GM19239 (cell line): ENCODE measurements at places on chromosomes 12 and 14.

DNA sequence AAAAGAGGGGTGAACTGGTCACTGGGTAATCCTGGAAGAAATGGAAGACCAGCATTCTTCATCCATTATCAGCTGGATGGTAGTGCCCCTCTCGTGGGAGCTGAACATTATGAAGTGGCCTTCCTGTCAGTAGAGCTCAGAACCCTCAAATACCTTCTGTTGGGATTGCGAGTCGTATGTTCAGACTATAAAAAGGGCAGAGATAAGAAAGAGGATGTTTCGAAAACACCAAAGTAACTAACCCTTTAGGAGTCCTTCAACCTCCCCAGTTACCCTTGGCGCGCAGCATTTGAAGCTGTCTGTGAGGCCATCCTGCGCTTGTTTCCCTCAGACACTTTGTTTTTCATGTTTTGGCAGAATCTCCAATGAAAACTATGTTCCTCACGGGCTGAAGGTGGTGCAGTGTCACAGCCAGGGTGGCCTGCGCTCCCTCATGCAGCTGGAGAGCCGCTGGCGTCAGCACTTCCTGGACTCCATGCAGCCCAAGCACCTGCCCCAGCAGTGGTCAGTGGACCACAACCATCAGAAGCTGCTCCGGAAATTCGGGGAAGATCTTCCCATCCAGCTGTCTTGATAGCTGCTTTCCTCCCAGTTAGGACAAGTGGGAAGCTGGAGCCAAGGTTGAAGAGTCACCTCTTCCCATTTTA, 19.3 kb upstream of the GALNT16 start:
- DNase-seq = no peak

DNA sequence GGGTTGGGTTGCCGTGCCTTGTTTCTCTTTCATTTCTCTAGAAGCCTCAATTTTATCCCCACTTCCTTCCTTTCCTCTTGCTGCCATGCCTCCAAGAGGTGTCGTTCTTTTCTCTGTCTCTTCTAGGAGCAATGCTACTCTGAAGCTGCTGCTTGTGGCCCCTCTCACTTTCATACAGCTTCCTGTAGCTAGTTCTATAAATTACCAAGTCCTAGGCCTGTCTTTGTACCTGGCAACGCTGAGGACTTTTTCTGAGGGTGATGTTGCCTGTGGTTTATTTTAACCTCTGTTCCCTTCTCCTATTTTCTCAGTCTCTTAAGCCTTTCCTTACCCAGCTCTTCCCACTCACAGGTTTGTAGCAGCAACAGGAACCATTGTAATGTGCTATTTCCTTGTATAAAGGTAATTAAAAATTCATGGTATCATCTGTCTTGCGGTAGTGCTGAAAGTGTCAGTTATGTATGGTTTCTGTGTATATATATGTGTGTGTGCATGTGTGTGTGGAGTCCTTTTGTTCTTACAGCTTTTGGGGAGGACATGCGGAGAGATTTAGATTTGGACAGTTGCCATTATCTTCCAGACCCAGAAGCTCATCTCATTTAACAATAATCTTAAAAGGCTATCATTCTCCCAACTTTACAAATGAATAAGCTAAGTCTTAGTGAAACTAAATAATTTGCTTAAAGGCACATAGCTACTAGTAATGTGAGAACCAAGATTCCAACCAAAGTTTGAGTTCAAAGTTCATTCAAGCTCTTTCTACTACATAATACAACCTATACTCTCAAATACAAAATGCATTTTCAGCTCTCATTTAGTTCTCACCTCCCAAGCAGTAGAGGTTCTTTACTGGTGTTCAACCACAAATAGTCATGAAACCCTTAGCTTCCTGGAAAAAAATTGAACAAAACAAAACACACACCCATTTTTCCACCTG, 43.8 kb downstream of the DDHD1 start:
- DNase-seq = peak; percentile 43

DNA sequence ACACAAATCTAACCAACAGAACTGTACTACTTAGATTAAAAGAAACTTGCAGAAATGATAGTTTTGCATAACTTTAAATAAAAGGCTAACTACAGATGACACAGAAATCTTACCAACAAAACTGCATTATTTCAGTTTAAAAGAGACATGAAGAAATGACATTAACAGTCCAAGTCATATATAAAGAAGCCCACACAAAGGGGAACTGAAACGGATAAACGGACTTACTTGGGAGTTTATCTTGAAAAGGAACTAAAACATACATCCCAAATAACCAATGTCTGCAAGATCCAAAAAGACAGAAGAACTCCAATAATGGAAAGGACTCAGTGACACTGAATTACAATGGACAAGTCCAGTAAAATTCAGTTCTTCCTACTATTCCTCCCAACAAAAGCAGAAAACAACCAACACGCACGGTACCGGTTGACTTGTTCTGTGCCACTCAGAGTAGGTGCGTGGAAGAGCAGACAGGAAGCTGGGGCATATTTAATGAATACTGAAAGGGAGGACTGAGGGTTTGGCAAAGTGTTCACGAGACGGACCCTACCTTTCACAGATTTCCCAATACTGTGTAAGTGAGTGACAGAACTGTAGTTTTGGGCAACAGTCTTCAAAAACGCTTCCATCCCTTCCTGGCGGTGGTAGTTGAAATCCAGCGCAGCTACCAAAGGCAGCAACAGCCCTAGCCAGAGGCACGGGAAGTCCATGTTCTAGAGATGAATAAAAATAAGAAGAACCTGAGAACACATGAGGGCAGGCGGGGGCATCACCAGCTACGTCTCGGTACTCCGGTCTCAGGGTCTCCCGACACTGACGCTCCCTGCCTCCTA, 627 bp downstream of the CPM start:
- peak; percentile 17 for DNase-seq

- DNase-seq = peak; percentile 6
Measured at GRCh38 chr14:21097636-21098075, 799 bp downstream of the ZNF219 start.

DNA sequence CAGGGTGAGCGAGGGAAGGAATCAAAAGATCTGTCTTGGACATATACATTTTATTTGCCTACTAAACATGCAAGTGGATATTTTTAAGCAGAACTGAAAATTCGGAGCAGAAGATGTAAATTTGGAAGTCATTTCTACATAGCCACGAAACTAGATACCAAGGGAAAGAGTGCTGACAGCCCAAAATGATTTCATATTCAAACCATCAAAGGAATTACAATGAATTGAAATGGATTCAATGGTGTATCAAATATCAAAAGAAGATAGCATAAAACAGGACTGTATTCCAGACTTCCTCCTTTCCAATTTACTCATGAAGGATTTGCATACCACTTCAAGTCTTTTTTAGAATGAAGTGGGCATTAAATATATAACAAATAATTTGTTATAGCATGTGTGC, 313.5 kb upstream of the KITLG start:
- no peak for DNase-seq

- no peak for DNase-seq
Measured at GRCh38 chr12:90829044-90829443, 125.9 kb downstream of the CCER1 start.

DNA sequence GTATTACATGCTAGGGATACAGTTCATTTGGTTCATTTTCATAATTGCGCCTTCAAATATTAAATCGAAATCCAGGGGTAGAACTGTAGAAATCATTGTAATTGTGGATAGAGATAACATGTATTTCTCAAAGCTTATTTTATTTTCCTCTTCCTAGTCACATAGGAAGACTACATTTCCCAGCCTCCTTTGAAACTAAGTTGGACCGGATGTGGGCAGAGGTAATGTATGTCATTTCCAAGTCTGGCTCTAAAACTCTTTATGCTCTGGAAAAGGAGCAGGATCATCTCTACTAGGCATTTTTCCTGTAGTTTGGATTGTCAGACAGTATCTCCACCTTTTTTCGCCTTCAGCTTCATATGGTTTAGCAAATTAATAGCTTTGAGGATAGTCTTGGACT, 70.1 kb upstream of the CRY1 start:
- DNase-seq = no peak

DNA sequence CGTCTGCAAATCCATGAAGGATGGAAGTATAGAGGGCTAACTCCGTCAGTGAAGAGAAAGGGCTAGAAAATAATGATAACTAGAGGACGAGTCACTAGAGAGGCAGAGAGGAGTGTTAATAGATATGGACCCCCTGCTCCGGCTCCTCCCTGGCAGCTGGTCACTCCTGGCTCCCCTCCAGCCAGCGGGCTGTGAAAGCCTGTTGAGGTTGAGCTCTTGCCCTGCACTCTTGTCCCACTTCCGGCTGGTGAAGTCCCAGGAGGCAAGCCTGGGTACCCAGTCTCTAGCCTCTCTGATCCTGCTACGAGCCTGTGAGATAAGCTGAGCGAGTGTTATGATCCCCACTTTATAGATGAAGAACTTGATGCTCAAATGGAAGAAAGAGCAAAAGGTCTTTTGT, 90.3 kb downstream of the RFX4 start:
- DNase-seq = no peak

GRCh38 chr14:32327255-32327961, 1.7 kb upstream of the AKAP6 start:
- no peak for DNase-seq

DNA sequence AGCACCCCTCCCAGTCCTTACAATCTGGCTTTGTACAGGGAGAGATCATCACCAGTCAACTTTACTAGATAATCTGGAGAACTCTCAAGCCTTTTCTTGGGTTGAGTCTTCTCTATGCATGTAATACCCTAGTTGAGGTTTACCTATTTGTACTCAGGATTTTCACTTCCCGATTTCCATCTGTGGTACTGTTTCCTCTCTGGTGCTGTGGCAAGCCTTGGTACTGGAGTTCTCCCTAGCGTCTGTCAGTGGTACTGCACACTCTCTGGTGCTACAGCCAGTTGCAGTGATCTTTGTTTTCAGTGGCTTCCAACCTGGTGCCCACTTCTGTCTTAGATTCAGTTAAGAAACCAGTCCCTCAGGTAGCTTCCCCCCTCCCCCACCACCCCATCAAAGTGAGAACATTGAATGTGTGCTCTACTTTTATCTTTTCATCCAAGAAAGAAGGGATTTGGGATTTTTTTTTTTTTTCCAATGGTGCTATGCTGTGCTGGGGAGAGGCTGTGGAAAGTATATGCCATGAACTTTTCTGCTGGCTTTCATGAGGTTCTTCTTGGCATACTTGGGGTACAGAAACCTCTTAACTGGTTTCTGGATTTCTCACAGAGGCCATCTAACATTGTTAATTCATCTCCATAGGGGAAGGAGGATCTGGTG, 69.4 kb upstream of the EVL start:
- peak; percentile 67 for DNase-seq

DNA sequence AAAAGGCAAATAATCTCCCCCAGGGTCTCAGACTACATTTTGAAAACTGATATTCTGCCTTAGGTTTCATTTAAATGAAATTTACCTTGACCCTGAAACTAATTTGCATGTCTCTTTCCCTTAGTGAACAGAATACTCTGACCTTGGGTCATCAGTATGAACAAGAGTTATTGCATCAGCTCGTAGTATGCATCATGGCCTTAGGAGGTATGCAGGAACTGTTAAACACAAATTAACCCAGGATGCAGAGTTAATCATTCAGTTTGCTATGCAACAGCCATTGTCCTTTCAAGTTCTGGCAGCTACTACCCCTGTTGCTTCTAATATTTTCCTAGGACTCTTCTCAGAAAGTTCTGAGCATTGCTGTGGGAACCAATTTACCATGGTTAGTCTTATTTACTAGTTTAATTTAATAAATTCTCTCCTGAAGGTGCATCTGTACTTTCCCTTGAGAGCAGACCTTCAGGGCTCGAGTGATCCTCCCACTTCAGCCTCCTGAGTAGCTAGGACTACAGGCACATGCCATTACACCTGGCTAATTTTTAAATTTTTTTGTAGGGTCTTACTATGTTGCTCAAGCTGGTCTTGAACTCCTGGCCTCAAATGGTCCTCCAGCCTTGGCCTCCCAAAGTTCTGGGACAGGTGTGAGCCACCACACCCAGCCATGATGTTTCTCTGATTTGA, 126.7 kb downstream of the TTC6 start:
- no peak for DNase-seq

GRCh38 chr14:68362846-68363245, 430.0 kb downstream of the ZFP36L1 start:
- DNase-seq = no peak

- DNase-seq = no peak
Measured at GRCh38 chr14:20379743-20380142, 33.6 kb downstream of the TEP1 start.

DNA sequence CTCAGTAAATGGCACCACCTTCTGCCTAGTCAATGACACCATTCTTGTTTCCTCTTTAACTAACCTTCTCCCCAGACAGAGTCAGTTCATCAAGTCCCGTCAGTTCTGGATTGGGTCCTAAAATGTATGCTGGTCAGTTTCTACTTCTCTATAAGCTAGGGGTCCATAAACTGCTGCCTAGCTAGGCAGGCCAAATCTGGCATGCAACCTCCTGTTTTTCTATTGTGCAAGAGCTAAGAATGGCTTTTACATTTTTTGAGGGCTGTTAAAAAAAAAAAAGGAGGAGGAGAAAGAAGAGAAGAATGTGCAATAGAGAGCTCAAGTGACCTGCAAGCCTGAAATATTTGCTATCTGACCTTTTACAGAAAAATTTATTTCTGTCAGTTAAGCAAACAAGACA, 6.4 kb upstream of the TMED10 start:
- no peak for DNase-seq

- no peak for DNase-seq
Measured at GRCh38 chr14:68254669-68255527, 435.3 kb downstream of the RAD51B start.

DNA sequence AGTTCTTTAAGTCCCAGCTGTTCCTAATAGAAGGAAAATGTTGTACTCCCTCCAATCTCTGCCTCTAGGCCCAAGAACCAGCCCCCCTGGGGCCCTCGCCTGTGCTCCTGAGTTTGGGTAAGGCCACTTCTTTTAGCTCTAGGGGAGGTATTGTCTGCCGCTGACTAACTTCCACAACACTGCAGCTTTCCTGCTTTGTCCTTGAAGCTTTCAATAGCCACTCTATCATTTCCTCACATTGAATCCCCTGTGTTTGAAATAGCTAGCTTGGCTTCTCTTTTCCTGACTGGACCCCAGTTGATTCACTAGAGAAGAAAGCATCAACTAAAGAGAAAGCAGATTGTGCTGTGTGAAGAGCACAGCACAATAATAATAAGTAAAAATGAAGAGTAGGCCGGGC, 28.8 kb downstream of the KRT80 start:
- no peak for DNase-seq

- no peak for DNase-seq
Measured at GRCh38 chr14:103676881-103677675, 38.2 kb downstream of the XRCC3 start.

- DNase-seq = no peak
Measured at GRCh38 chr14:61468063-61468825, 146.9 kb downstream of the PRKCH start.

- DNase-seq = no peak
Measured at GRCh38 chr12:26271889-26272492, 76.6 kb downstream of the SSPN start.

- DNase-seq = no peak
Measured at GRCh38 chr12:67632005-67632404, 16.5 kb upstream of the DYRK2 start.

GRCh38 chr12:50132505-50133135, 20.6 kb downstream of the COX14 start:
- no peak for DNase-seq

DNA sequence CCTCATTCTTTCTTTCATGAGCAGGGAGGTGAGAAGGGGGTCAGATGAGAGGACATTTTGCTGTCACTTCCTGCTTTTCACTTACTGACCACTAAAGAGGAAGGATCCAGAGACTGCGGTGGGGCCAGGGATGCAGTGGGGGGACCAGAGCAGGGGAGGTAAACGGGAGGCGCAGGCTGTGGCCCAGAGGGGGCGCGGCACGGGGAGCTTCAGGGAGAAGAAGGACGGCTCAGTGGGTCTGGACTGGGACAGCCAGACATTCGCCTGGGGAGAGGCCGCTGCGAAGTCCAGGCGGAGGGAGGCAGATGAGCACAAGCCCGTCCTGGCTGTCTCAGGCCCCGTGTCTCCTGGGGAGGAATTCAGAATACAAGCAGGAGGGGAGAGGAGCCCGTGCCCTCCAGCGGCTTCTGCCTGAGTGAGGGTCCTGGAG, 41.2 kb downstream of the SLC6A12 start:
- no peak for DNase-seq
